ENCODE measurements at places on chromosomes 2 and 18.

GRCh38 chr18:21857871-21858270, 117.3 kb downstream of the MIB1 start:
- DNase-seq = no peak

GRCh38 chr2:172080641-172081220, 4.6 kb upstream of the DLX1 start:
- no peak for DNase-seq

DNA sequence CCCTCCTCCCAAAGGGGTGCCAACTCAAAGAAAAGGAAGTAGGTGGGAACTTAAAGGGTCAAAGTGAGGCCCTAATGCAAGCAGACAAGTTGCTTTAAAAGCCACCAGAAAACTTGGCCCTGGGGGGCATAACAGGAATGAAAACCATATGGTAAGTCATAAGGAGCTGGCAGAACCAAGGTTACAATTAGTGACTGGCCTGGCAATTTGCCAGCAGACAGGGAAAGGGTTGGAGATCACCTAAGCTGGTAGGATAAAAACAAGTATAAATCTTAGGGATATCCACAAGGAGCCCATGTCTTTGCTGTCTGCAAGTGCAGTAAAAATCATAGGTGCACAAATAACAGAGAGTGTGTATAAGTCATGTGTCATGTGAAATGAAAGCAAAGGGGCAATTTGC, 256.7 kb upstream of the LRRTM4 start:
- no peak for DNase-seq

DNA sequence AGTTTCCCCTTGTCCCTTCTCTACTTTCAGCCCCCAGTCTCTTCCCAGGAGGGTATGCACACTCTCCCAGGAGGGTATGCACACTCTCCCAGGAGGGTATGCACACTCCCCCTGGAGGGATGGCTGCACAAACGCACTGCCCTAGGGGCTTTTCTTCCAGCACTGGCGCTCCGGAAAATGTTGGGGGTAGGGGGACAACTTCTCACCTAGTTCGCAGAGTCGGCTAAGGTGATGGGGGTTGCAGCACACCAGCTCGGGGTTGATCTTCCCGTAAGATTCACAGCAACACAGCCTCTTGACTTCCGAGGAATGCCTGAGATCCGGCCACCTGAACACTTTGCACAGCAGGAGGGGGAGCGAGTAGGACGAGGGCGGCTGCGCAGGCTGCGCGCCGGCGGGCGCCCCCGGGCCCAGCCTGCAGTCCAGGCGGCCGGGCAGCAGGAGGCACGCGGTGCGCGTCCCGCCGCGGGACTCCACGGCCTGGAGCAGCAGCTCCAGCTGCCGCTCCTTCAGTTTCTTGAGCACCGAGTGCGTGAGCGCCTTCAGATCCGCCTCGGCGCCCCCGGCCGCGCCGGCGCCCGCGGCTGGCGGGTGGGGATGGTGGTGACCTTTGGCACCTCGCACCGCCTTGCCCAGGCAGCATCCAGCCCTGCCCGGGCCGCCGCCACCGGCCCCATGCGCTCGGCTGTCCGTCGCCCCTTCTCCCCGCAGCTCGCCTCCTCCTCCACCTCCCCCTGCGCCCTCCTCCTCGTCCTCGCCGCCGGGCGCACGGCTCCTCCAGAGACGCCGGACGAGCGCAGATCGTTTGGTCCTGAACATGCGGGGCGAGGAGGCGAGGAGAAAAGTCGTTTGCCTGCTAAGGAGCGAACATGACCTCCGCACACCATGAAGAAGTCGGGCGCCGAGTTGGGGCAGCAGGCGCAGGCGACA, 894 bp downstream of the SMAD7 start:
- no peak for DNase-seq

GRCh38 chr2:187989925-187990623, 301.6 kb upstream of the GULP1 start:
- no peak for DNase-seq

DNA sequence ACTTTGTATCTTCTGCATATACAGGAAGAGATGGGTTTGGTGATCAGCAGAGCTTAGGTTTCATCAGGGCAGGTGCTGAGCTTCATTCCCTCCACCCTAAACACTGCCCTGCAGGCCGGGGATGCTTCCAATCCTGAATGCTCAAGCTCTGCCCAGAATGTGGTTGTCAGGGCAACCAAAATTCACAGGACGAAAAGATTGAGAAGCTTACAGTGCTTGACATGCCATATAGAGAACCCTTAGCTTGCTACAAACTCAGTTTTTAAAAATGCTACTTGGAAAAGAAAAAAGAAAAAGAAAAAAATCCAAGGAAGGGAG, 65.6 kb downstream of the SH3RF3 start:
- DNase-seq = no peak
